NCI-H2081 treated with DMSO at 0.1 percent for 48 hours (cell line): ENCODE measurements at places on chromosomes 1 and 21.

DNA sequence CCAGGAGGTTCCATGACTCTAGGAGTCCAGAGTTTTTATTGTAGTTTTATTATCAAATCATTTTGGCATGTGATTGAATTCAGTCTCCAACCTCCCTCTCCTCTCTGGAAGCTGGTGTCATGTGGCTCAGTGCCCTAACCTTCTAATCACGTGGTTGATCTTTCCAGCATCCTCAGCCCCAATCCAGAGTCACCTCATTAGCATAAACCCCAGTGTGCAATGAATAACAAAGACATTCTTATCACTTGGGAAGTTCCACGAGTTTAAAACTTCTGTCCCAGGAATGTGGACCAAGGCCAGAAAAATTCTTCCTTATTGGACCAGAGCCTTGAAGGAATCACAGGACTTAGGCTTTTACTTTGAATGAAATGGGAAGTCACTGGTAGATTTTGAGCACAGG lies 52.2 kb downstream of the KIRREL1 start:
- no peak for DNase-seq

- DNase-seq: no peak
Measured at GRCh38 chr1:112982853-112983536, 27.0 kb upstream of the SLC16A1 start.

DNA sequence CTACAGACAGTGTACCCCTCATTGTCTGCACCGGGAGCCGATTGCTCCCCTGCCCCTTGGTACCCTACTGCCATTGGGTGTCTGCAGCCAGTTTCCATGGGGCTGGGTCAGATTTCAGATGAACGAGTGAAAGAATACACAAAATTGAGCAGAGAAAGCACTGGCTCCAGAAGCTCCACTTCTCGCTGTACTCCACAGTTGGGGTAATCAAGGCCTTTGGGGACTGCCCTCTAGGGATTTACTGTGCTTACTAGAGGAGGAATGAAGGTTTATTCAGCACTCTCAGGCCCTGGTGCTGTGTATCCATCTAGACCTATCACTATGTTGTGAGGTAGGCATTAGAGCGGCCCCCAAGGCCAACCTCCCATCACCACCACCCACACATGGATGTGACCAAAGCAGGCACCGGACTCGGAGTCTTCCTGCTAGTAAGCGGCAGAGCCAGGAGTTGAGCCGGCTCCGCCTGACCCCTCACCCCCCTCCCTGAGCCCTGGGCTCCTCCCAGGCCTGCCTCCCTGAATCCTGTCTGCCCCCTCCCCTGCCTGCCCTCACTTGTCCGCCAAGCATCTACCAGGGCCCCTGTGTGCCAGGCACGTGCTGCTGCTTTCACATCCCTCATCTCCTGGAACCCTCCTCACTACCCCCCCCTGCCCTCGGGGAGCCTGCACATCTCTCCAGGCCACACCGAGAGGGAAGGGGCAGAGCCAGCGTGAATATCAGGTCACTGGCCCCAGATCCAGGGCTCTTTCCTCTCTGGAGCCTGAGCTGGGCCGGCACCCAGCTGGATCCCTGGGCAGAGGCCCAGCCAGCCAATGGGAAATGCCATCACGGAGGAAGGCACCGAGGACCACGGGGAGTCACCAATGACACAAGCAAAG lies 23.3 kb downstream of the KCNN3 start:
- no peak for DNase-seq

- no peak for DNase-seq
Measured at GRCh38 chr1:69401879-69402278, 165.8 kb upstream of the LRRC7 start.

DNA sequence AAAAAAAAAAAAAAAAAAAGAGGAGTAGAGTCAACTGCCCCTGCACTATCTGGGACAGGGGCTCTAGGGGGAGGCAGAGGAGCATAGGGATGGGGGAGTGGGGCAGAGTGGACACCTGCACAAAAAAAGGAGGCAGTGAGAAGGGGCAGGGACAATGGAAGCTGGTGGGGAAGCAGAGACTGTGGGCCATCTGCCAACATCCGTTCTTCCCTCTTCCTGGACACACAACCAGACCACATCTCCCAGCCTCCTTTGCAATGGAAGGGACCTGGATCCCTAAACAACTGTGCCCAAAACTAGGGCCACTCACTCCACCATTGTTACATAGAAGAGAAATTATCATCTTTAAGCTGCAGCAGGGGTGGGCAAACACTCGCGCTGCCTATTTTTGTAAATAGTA lies 38.4 kb downstream of the NEK2 start:
- no peak for DNase-seq
